ENCODE measurements at places on chromosomes 7 and 10.

- no peak for DNase-seq
Observed at GRCh38 chr7:133344275-133344674, 91.4 kb downstream of the EXOC4 start.

DNA sequence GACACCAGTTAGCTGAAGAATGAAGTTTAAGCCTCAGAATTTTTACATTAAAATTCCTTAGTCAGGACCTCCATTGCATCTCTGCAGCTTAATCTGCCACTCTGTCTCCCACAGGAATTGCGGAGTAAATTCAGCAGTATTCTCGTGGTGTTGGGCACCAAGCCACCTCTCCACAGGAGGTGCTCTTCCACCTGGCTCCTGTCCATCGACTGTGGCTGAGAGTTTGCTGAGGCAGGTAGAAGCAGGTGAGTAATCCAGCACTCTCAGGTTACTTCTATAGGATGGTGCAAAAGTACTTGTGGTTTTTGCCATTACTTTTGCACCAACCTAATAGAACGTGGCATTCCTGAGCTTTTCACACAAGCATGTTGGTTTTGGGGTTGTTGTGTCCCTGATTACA, 134.1 kb downstream of the GFRA1 start:
- no peak for DNase-seq

DNA sequence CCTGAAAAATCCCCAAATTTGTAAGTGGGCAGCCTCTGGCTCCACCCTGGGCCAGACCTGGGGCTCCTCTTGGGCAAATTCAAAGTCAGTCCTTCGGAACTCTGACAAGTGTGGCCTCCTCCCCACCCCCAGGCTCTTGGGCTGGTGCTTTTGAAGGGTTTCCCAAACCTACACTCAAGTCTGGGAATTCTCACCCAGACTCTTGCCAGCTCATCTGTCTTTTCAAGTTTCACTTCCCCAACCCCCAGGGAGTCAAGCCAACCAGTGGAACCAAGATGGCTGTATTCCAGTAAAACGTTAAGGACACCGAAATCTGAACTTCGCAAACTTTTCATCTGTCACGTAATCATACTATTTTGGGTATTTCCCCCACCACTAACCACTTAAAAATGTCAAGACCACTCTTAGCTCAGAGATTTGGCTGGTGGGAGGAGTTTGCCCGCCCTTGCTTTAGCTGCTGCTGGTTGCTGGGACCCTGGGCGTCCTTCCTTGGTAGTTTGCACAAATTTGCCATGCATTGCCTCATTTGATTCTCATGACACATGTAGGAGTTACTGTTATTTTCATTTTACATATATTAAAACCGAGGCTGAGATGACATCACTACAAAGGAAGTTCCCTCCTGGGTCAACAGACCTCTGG, 1.7 kb upstream of the MYO1G start:
- DNase-seq, result peak; percentile 54

DNA sequence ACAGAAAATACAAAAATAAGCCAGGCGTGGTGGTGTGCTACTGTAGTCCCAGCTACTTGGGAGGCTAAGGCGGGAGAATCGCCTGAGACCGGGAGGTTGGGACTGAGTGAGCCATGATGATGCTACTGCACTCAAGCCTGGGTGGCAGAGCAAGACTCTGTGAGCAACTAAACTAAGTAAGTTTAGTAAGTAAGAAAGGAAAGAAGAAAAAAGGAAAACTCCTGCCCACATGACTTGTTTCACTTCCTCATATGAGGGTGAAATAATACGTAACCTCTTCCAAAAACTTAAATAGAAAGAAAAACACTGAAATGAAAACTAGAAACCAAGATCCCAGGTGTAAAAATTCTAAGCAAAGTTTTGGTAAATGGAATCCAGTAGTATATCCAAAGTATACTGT, 79.6 kb downstream of the LARP4B start:
- DNase-seq, result no peak

DNA sequence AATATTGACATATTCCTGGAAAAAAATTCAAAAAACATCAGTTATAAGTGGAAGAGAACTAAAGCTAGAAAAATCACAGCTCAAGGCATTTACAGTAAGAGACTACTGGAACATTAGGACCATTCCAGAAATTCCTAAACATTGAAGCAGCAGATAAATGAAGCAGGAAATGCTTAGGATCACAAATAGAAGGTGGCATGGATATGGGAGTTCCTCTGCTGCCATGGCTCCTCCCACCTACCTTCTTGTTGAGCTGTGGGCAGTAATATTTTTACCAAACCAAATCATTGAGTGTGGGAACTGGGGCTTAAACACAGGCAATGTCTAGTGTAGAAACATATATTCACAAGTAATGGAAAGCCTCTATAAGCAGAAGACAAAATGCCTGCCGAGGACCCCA, 292.8 kb downstream of the ANKRD7 start:
- no peak for DNase-seq

All from activated CD4-positive, CD25-positive, alpha-beta regulatory T cell treated with anti-CD3 and anti-CD28 coated beads, Interleukin-2, amount 50 U/mL, for 16 hours (primary cell).